ENCODE measurements at places on chromosomes 5 and 9.
A peak's percentile ranks its signal among the peaks of the same experiment; 100 is the strongest.

GRCh38 chr9:122463828-122464632 lies 13.7 kb downstream of the OR1J1 start:
- no peak for DNase-seq

- no peak for DNase-seq
Measured at GRCh38 chr5:1899201-1899600, 16.5 kb upstream of the IRX4 start.

DNA sequence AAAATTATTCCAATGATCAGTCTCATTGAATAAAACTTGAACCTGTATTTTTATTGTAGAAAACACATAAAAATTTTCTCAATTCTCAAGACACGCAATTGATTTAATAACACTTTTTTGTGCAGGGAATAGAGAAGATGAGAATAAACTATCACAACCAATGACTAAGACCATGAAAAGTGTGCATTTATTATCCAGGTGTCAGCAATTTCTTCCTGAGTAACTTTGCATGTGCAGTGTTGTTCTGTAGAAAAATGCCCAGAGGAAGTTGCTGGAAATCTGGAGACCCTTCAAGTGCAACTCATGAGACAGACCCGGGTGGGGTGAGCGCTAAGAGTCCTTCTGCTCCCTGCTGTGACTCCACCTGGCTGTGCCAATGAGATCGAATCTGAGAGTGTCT lies 405.7 kb downstream of the SEMA5A start:
- DNase-seq: no peak

- DNase-seq: no peak
Measured at GRCh38 chr9:134111064-134111463, 24.8 kb upstream of the WDR5 start.

DNA sequence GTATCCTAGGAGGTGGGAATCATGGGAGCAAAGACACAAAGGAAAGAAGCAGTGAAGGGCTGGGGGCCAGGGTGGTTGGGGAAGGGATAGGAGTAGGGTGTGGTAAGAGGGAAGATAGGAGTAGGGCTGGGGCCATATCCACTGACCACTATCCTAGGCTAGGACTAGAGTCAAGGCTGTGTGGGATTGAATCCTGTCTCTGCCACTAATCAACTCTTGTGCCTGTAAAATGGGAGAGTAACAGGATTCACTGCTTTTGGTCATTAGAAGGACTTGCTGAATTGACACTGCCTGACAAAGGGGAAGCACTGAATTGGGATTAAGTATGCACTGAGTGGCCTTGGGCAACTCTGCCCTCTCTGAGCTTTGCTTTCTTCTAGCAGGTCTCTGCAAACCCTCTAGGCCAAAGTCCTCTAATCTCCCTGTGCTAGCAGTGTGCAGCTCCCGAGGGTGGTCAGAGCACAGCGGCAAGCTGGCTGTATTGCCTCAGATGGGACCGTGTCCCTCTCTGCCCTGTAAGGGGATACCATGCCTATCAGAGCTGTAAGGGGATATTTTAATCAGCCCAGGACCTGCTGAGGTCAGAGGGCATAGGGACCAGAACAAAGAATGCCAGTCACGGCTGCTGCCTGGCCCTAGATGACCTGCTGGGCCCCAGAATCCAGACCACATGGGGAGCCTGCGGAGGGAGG lies 12.4 kb upstream of the DAB2IP start:
- DNase-seq: no peak

DNA sequence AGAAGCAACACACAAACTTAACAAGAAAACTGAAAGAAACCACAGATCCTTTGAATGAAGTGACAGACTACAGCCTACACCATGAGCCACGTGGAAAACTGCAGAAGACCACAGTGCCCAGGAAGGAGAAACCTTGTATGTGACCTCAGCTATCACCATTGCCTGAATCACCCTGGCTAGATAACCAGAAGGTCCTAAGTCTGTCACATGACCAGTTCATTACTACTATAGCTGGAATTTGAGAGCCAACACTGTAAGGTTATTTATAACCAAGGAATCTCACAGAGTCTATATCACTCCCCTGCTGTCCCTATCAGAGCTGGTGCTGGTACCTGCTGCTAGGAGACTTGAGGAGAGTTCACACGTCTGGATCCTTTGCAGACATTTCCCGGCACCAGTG lies 90.3 kb upstream of the FBXL17 start:
- no peak for DNase-seq

DNA sequence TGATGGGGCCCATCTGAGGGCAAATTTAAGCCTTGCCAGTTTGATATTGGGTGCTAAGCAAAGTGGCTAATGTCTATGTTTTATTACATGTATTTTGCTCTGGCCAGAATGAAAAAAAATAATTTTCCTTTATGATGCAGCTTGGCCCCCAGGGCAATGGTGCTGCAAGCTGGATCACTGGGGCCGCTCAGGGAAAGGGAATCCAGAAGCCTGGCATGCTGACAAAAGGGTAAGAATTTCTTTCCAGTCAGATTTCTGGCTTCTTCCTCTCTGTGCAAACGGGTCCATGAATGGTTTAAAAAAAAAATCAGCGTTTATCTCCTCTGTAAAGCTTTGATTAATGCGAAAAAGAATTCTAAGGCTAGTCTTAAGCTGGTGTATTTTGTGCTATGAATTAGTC lies 138.4 kb downstream of the MAPKAP1 start:
- DNase-seq: no peak

- DNase-seq: peak; percentile 11
Measured at GRCh38 chr9:111186021-111186530, 143.9 kb downstream of the OR2K2 start.

DNA sequence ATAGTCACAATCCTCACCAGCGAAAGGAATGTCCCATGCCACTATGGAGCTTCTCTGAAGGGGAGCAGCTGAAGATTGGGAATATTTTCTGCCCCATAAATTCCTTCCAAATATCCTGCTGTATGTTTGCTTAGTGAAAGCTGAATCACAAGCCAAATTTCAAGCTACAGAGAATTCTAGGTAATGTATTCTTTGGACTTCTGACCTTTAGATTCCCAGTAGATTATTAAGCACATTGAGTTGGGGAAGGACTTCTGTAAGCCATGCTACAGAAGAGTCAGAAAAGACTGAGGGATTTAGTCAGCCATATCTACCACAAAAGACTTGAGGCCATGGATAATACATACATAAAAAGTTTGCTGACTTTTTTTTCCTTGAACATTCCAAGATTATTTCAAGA lies 1342.0 kb upstream of the NUDT12 start:
- no peak for DNase-seq

DNA sequence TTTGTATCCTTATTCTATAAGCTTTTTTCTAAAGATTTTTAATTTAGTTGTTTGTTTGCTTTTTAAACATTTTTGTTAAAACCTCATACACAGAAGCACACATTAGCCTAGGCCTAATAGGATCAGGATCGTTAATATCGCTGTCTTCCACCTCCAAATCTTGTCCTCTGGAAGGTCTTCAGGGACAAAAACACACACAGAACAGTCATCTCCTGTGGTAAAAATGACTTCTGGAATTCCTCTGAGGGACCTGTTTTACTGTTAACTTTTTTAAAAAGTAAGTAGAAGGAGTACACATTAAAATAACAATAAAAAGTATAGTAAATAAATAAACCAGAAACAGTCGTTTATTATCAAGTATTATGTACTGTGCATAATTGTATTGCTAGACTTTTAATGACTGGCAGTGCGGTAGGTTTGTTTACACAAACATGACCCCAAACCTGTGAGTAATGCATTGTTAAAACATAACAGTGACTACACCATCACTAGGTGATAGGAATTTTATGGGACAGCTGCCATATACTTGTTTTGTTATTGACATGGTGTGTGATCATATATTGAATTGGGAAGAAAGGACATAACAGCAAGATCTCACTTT lies 109.6 kb downstream of the ZCCHC7 start:
- DNase-seq: no peak

DNA sequence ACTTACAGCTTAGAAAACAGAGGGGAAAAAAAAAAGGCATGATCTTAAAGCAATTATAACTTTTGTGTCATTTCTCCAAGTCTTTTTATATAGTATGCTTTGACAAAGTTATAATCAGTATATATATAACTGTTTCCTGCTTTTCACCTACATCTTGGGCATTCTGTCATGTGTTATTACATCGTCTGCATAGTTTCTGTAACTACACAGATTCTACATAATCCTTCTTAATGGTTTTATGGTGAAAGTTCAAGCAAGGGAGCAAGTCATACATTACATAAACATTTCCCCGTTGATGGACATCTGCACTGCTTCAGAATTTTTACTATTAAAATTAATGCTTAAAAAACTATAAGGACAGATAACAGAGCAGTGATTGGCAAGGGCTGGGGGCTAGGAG lies 12.1 kb downstream of the FEM1C start:
- DNase-seq: no peak

DNA sequence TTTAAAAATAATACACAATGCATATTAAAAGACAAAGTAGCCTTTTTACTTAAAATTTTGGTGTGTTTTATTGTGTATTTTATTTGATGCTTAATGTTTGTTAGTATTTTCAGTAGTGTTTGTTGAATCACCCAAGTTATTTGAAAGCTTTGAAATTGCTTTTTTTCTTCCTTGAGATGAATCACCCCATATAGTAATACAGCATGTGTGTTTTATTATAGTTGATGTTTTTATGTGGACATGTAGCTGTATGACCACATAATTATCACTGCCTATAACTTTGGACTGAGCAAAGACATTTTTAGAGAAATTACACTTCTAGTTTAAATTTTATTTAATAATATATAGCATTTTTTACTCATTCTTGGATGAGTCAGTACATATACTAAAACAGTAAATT lies 18.0 kb downstream of the FAM174A start:
- DNase-seq: no peak

DNA sequence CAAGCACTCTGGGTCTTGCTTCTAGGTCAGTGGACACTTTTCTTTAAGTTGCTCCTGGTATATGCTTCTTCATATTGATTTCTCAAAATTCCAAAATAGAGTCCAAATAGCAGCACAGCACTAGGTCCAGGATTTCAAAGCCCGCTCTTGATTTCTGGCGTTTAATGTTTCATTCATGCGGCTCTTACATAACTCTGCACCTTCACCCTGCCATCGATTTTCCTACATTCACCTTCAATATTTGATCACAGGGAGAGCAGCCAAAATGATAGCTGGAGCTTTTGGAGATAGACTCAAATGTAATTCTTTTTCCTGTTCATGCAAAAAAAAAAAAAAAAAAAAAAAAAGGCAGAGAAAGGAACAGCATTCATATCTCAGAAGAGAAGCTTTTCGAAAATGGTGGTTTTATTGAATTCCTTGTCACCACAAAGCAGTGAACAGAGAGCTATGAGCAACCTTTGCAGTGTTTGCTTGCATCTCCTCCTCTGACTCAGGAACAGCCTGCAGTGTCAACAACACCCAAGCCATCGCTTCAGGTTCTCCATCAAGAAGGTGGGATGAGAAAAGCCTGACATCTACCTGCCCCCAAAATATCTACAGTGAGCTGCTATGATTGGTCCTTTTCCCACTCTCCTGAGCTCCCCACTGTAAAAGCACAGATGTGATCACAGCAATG lies 97.8 kb downstream of the MED10 start:
- no peak for DNase-seq

DNA sequence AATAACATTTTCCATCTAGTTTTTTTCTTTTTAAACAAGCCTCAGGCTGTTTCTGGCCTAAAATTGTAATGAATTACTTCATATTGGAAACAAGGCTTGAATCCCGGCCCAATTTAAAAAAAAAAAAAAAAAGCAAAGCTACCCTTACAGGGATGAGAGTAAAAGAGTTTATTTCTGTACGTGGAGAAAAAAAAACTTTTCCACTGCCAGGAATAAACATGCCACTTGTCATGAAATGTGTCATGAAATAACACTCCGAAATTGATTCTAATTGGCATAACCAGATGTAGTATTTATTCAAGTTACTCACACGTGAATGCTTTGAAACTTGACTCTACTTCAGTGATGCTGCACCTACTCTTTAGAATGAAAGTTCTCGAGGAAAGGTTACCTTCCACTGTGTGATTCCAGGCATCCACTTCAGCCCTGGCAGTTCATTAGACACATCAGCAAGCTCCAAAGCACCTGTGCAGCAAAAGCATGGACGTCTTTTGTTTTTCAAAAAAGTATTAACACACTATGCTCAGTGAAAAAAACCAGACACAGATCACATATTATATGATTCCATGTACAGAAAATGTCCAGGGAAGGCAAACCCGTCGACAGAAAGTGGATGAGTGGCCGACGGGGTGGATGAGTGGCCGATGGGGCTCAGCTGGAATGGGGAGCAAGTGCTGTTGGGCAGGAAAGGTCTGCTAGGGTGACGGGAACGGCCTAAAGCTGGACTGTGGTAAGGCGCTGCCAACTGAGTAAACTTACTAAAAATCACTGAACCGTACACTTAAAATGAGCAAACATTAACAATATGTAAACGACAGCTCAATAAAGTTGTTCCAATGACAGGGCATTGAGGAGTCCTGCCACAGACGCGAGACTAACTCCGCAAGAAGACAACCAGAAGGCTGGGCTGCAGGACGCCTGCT lies 21.2 kb downstream of the NSUN2 start:
- no peak for DNase-seq

DNA sequence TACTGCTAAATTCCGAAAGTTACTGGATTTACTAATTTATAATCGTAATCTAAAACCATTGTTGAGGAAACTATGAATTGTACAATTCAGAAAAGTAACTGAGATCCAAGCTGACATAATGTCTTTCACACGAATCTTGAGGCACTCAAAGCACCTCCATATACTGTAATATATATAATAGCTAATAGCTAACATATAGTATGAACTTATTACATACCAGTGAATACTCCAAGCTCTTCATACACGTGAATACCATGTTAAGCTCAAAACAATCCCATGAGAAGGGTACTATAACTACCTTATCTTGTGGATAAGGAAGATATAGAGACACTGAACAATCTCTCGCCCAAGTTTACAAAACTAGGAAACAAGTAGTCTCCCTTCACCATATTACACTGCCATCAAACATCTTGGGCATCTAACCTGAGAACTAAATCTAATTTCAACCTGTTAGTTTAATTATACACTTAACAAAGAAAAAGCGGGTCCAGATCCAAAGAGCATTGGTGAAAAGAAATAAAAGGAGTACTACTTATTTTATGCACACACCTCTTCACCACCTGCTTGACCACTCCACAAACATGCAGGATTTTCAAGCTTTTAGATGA lies 1.0 kb downstream of the NUDCD2 start:
- peak; percentile 2 for DNase-seq

- no peak for DNase-seq
Measured at GRCh38 chr5:128081111-128081851, 2.3 kb upstream of the SLC12A2 start.

DNA sequence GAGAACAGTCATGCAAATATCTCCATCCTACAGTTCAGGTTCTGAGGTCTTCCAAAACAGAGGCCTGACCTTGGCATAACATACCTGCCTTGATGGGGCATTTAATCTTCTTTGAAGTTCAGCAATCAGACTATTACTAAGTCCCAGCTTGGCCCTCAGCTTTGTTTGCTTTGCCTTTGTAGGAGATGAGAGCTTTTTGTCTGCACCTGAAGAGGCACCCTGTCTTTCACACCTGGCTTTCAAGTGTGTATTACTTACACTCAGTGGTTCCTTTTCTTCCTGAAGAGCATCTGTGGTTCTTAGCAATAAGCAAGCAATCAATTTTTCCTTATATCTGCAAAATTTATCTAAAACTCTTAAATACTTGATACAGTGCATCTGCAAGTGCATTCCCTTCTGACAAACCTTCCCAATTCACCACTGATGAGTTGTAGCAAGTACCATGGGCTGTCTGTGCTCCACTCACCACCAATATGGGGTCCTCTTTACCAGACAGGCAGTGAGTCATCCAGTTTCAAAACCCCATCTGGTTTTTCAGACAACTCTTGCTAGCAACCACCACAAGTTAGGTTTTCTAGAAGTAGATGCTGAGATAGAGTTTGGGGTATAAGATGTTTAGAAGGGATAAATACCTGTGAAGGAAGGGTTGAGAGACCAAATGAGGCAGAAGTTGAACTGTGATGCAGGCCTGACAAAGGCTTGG lies 100.2 kb downstream of the HINT1 start:
- DNase-seq: peak; percentile 84
